Muscle of leg (tissue), 16 donors: ENCODE measurements at places on chromosomes 1 and 21. TPM values are rescaled to one million over a fixed set of nuclear protein-coding genes. Genes with fewer than 3 reads are reported as not detected.

Gene CELA3B
- total RNA-seq: not detected

Gene KCNT2
- total RNA-seq: 10.6 TPM

Gene RGS8
- total RNA-seq: 0.04 TPM

Gene ZBTB18
- 63.7 TPM for total RNA-seq

Gene UBL4B
- not detected for total RNA-seq

Gene DNAH14
- 24.6 TPM for total RNA-seq

Gene ADORA3
- 0.58 TPM for total RNA-seq

Gene LEFTY1
- 0.44 TPM for total RNA-seq

Gene PTPN7
- 0.44 TPM for total RNA-seq

Gene ANGPTL3
- 0.04 TPM for total RNA-seq

Gene SLC19A1
- total RNA-seq: 3.2 TPM

Gene PGBD5
- total RNA-seq: 10.3 TPM

Gene CD1D
- 1.6 TPM for total RNA-seq

Gene LRRC53
- not detected for total RNA-seq

Gene OLFM3
- 0.40 TPM for total RNA-seq

Gene APCS
- not detected for total RNA-seq

Gene SAMD13
- total RNA-seq: 9.1 TPM

Gene DCDC2B
- total RNA-seq: not detected

Gene CNN3
- total RNA-seq: 315 TPM

Gene FLG
- total RNA-seq: not detected

Gene OBSCN
- total RNA-seq: 224 TPM

Gene GNPAT
- total RNA-seq: 65.3 TPM

Gene KCNH1
- 0.22 TPM for total RNA-seq

Gene GBP6
- 0.04 TPM for total RNA-seq

Gene USH2A
- total RNA-seq: 0.40 TPM

Gene GATAD2B
- 8.8 TPM for total RNA-seq

Gene TNFRSF9
- 0.13 TPM for total RNA-seq

Gene PTGFR
- total RNA-seq: 24.1 TPM

Gene ATAD3A
- 13.5 TPM for total RNA-seq

Gene MAP3K7CL
- total RNA-seq: 53.5 TPM

Gene WNT3A
- not detected for total RNA-seq

Gene BROX
- 32.3 TPM for total RNA-seq

Gene NUDT4B
- total RNA-seq: 0.98 TPM

Gene OR2G6
- not detected for total RNA-seq

Gene ZNF684
- total RNA-seq: 6.0 TPM

Gene IQGAP3
- total RNA-seq: 5.3 TPM
